ENCODE measurements at places on chromosomes 2 and 18.

- no peak for DNase-seq
Measured at GRCh38 chr18:75121266-75121665, 87.7 kb downstream of the PTGR3 start.

GRCh38 chr2:212592695-212593094, 54.1 kb upstream of the ERBB4 start:
- no peak for DNase-seq

DNA sequence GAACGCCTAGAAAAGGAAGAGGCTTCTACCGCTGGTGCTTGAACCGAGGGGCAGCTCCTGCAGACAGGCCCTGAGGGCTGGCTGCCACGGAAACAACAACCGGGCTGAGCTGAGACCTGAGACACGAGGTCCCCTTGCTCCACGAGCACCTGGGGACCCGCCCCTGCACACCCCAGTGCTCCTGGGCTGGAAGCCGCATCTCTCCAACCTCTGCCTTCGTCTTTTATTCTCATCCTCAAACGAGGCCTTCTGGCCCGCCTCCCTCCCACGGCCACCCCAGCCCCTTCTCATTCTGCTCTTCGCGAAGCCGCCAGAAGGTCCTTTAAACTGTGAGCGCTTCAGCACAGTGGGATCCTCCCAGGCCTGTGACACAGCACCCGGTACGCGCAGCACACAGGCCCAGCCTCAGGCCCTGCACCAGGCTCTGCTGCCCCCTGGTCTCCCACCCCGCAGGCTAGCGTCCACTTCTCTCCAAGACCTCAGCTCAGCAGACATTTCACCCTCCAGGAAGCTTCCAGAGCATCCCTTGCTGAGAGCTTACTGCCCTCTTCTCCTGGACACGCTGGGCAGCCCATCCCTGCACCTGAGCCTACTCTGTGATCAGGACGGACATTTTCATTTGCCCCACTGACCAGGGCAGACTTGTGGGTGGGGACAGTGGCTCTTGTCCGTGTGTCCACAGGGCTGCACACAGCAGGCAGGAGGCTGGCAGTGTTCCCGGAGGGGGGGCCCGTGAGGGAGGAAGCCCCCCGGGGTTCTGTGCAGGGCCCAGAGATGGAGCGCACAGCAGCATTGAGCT, 149.7 kb downstream of the PXDN start:
- no peak for DNase-seq

DNA sequence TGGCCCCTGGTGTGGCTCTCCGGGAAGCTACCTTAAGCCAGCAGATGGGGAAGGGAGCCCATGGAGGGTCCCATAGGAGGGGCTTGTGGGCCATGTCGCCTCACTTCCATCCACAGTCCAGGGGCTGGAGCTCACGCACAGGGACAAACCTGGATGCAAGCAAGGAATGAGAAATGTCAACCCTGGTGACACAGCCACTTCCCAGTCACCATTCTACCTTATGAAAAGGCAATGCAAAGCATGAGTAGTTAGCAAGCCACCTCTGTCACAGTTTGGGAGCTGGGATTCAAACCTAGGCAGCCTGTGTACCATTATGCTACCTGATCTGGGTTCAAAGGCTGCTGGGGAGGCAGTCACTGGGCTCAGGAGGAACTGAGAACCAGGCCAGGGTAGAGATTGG, 170.0 kb upstream of the KLHL29 start:
- no peak for DNase-seq

DNA sequence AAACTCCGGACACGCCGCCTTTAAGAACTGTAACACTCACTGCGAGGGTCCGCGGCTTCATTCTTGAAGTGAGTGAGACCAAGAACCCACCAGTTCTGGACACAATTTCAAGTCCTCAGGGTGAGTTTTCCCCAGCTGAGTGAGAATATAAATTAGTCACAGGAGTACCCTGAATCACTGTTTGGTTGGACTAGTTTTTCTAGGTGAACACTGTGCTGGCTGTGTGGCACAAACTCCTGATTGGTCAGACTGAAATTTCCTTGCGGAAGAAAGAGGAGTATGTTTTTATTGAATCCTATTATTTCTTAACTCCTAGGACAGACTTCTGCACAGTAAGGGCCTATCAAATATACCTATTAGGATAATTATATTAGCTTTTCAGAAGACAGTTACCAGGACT, 288.1 kb upstream of the UBE2E3 start:
- DNase-seq: no peak

- no peak for DNase-seq
Measured at GRCh38 chr2:232133078-232133477, 171.6 kb downstream of the DIS3L2 start.

GRCh38 chr18:5983488-5983887, 88.2 kb upstream of the TMEM200C start:
- no peak for DNase-seq

DNA sequence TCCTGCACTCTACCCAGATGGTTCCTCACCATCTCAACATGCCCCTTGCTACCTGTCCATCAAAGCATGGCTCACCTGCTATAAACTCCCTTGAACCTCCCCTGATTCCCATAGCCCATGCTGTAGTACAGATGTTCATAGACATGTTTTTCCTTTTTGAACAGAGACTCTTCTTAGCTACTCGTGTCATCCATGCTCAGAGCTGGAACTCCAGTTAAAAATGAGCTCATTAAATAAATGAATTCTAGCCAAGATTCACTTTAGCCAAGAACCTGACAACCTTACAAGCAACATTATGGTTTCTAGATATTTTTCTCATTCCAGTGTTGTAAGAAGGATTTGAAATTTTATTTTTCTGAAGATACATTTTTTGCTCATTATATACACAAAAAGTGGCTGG, 65.0 kb downstream of the SCG2 start:
- no peak for DNase-seq

DNA sequence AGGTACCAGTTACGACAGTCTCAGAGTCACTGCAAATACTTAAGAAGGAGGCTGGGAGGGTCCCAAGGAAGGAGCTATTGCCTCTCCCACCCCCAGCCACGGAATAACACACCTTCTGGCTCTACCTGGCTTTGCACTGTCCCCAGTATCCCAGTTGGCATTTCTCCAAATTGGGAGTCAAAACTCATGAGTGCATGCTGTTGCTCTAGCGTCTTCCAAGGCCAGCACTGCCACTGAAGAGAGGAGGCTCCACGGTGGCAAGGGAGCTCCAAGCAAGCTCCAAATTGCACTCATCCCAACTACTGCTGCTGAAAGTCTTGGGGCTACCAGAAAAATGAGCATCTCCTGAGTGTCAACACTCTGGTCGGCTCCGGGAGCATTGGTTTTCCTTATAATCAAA, 1.6 kb downstream of the SCTR start:
- no peak for DNase-seq

GRCh38 chr2:7838669-7839068, 843.2 kb upstream of the ID2 start:
- DNase-seq: no peak

- no peak for DNase-seq
Measured at GRCh38 chr2:159905926-159906714, 108.1 kb upstream of the CD302 start.

GRCh38 chr2:32882816-32883810, 63.6 kb upstream of the LTBP1 start:
- no peak for DNase-seq

- no peak for DNase-seq
Measured at GRCh38 chr2:149180226-149180875, 141.9 kb downstream of the LYPD6B start.

GRCh38 chr18:36294031-36294430, 3.5 kb upstream of the FHOD3 start:
- DNase-seq: no peak

DNA sequence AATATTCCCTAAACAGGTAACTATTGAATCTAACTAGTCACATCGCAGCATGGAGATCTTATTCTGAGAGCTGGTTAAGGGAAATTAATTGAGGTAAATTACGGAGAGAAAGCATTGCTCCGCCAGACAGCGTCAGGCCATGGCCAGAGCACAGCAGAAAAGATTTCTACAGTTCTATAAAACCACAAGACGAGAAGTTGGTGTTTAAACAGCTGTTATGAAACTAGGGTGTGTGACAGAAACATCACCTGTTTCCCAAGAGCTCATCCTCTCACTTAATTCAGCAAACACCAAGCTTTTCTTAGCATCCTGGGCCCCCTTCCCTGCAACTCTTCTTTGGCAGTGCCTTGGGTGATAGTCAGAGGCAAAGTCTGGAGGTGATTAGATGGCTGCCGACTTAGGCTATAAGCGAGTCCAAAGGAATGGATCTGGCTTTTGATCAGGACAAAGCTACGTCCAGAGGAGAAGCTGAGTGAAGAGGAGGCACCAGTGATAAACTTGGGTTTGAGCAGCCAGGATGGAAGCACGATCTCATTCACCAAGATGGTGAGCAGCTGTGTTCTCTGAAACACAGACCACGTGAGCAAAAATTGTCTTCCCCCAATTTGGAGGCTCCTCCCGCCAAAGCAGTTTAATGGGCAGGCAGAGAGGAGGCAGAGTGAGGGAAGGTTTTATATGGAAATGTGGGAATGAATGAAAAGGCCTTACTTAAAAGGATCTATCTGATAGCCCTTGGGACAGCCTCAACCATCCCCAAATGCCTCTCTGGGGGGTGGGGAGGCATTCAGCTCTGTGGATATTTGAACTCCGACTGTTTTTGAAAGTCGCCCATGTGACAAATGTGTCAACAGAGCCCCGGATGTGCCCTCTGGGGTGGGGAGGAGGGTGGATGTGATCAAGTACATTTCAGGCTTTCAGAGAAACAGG, 57.8 kb downstream of the PKDCC start:
- peak; percentile 47 for DNase-seq

DNA sequence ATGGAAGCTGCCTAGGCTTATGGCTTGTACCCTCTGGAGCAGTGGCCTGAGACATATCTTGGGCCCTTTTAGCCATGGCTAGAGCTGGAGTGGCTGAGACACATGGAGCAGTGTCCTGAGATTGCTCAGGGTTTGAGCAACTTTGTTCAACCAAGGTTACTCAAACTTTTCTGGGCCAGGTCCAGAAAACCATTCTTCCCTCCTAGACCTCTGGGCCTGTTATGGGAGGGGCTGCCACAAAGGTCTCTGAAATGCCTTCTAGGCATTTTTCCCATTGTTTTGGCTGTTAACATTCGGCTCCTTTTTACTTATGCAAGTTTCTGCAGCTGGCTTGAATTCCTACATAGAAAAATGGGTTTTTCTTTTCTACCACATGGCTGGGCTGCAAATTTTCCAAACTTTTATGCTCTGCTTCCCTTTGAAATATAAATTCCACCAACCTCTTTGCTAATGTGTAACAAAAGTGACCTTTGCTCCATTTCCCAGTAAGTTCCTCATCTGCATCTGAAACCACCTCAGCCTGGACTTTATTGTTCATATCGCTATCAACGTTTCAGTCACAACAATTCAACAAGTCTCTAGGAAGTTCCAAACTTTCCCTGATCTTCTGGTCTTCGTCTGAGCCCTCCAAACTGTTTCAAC, 84.9 kb upstream of the MAP4K3 start:
- DNase-seq: no peak

DNA sequence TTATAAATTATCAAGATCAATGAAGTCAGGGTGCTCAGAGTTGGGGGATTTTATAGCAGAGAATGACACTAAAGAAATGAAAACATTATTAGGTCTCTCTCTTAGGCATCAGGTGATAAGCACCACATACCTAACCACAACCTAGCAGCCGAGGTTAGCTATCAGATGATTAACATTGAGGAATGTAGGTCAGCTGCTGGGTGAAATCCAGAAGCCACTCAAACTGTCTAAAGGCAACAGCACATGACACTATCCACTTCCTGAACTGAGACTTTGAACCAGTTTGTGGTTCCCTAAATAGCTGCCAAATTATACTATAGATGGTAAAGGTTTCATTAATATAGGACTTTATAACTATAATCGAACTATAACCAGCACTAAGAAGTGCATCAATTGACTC, 4.7 kb downstream of the EPG5 start:
- DNase-seq: no peak

DNA sequence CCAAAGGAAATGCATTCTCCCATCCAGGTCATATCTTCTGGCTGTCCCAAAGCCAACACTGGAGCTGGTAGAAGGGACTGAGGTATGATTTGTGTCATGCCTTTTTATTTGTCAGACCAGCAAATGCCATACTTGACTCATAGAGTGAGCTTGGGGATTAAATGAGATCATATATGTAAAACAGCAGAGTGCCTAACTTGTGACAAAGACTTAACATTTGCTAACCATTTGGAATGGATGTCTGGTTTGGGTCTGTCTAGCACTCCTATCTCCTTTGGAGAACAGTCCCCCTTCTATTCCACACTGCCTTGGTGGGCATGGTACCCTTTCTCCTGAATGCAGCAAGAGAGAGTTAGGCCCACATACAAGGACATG, 128.5 kb upstream of the LGALSL start:
- DNase-seq: no peak

- no peak for DNase-seq
Measured at GRCh38 chr2:104582471-104582870, 271.4 kb upstream of the POU3F3 start.

GRCh38 chr2:153871231-153872221, at the start of gene GALNT13:
GALNT13 (plus strand) TSS chr2:153871922.
- DNase-seq: no peak

All from stimulated activated CD4-positive, alpha-beta T cell treated with anti-CD3 and anti-CD28 coated beads, Interleukin-12 subunit alpha, Interleukin-12 subunit beta, amount 100 ng/mL, for 4 hours (primary cell).